Amniotic epithelial cell (primary cell): ENCODE measurements at places on chromosomes 2 and 18.

GRCh38 chr2:167756446-167756845 lies 490.9 kb downstream of the STK39 start:
- DNase-seq = peak; percentile 7

DNA sequence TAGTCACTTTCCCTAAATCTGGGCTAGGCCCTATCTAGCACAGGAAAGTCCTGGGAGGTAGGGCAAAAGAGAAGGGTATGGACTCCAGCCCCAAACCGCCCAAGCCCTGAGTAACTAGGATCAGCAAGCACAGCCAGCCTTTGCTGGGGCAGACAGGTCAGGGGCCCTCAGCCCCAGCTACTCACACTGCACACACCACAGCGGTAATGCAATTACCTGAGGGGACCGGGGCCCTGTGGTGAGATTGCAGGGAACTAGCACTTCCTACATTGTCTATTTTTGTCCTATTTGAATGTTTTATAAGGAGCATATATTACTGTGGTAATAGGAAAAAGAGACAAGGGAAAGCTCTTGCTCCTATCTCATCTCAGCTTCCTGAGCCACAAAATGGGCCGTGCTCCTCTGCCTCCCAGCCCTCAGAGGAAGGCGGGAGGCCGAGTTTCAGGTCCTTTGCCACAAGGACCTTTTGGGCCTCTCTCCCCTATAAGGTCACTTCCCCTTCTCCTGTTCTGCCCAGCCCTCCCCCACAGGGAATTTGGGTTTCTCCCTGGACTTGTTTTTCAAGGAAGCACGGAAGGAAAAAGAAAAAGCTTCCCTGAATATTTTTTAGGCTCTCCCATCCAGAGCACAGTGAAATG lies 20.5 kb downstream of the RAB11FIP5 start:
- DNase-seq = no peak

DNA sequence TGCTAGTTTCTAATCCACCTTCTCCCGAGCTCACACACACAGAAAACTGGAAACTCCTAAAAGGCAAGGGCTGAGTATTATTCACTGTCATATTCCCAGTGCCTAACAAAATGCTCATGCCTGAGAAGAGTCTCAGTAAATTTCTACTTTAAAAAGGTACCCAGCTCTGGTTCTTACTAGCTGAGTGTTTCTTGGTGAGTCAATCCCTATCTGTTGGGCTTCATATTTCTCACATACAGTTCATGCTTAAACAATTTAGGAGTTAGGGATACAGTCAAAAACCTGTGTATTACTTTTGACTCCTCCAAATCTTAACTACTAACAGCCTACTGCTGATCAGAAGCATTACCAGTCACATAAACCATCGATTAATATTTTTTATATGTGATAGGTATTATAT lies 204.9 kb downstream of the EN1 start:
- no peak for DNase-seq

DNA sequence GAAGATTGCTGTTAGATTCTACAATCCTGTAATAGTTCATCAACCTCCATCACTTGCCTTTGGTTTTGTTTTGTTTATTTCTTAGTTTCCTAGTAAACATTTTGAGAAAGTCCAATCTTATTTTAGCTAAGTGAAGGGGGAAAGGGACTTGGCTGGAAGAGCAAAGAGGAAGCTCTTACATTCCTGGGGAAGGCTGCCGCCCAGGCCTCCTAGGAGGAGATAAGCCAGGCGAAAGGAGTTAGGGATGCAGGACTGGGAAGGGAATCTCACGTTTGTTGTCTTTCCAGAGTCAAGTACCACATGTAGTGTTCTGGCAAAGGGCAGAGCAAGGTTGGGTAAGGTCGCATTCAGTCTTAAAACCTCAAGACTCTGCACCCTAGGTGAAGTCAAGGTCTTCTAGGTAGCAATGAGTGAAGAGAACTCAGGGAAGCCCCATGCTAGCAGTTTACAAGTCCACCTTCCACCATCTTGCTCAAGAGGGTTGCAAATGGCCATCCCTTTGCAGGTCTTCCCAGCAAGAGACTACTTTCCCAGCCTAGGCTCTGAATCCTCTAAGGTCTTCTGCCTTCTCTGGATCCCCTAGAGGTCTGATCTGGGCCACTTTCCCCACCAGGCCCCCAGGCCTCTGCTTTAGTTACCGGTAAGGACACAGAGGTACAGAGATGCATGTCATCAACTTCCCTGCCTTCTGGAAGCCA lies 320.7 kb downstream of the CYP26B1 start:
- DNase-seq = no peak

DNA sequence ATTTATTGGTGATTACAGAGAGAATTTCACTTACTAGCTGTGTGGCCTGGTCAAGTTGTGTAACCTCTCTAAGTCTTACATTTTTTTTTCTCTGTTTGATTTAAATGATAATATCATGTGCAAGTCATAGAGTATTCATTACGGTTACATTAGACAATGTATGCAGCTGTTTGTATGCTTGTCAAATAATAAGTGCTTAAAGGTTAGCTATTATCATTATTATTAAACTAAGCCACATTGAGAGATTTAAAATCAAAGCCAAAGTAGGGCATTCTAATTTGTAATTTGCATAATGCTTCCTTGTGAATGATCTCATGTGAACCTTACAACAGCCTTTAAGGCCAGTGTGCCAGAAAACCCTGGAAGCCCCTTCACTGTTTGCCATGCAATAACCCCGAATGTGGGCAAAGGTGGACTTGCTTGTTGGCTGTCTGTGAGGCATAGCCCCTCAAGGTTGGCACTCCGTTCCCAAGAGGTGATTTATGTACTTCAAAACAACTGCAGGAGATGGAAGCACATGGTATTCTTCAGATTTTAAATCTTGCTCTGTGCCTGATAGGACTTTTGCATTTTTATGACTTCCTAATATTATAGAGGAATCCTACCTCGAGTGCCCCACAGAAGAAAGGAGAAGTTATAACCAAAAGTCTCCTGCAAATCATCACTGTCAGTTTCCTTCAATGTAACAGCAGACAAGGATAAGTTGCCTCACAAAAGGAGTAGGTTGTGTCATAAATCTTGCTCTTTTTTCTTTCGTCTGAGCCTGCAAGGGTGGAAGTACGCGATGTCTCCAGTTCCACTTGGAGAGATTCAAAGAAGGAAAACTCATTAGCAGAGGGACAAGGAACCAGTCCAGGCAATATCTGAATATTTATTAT lies 272.0 kb downstream of the TGIF1 start:
- peak; percentile 91 for DNase-seq

- no peak for DNase-seq
Observed at GRCh38 chr2:98903767-98904485, 32.1 kb downstream of the CRACDL start.

DNA sequence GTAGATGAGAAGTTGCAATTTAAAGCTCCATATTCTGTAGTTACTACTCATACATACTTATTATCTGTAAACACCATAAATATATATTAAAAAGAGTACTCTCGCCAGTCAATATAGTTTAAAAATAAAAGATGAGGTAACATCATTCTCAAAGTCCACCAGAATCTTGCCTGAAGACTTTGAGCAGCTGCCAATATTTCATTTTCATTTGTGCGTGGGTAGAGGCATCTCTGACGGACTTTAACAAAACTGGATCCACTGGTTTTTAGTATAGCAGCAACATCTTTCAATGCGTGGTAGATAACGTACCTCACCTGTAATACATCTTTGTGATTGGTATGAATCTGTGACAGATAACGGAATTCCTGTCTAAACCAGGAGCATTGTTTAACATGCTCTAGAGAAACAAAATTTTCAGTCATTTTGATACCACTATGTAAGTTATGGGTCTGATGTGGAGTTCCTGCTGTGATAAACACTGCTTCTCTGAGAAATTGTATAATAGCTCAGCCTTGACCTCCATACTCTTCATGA lies 45.0 kb downstream of the WDR75 start:
- DNase-seq = no peak

DNA sequence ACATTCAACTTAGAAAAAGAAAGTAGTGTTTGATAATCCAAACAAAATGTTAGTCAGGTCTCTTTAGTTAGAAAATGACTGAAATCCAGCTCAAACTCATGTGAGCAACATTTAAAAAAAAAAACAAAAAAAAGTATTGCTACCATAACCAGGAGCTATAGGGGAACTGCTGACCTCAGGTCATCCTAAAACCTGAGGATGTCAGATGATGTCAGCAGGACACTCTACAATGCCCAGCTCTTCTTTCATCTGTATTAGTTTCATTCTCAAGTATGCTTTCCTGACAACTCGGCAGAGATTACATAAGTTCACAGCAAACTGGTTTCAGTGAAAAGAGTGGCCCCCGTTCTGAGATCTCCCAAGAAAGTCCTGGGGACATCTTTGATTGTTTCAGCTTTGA lies 4.2 kb upstream of the ESCO1 start:
- no peak for DNase-seq

- DNase-seq = no peak
Observed at GRCh38 chr2:197069958-197070357, 143.5 kb upstream of the PGAP1 start.

DNA sequence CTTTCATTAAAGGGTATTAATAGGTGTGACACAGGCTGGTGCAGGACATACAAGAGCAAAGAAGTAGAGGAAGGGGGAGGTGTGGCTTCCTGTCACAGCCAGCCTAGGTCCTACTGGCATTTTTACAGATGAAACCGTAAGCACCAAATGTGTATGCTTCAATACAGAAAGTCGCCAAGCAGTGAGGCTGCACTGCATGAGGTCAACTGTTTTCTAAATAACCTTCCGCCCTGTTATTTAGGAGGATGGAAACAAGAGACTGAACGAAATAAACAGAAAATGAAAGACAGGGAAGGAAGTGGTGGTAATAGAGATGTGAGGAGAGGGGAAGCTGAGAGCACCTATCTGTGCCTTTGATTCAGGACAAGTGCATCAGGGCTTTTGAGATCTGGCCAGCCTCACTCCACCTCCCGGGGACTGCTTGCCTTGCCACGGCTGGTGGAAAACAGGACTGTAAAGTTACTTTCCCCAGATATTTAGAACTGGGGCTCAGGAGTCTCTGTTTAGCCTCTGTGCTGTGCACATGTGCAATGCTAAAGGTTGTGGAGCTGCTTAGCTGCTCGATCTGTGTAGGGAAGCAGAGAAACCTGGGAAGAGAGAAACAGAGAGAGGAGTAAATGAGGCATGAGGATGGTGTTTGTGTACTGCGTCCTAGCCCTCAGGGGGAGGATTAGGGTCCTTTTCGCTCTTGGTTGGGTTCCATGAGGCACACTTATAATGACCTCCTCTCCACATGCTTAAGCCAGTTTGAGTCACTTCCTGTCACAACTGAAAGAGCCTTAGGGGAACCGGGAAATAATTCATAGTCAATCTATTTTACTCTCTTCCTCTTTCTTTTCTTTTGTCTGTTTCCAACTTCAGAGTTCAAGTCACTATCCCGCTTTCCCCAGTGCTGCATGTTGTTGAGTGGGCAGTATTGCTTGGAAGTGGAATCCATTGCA lies 62.3 kb upstream of the BOD1L2 start:
- no peak for DNase-seq

DNA sequence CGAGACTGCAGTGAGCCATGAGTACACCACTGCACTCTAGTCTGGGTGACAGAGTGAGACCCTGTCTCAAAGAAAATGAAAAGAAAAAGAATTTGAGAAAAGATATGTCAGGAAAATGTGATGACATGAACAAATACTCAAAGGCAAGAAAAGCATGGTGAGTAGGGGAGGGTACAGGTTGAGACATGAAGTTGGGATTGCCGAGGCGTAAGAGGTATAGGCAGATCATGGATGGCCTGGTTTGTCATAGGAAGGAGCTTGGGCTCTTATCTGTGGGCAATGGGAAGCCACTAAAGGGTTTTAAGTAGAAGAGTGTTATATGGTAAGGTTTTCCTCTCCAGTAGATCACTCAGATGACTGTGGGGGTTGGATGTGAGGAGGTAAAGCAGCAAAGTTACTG lies 32.3 kb downstream of the SPAST start:
- DNase-seq = no peak

DNA sequence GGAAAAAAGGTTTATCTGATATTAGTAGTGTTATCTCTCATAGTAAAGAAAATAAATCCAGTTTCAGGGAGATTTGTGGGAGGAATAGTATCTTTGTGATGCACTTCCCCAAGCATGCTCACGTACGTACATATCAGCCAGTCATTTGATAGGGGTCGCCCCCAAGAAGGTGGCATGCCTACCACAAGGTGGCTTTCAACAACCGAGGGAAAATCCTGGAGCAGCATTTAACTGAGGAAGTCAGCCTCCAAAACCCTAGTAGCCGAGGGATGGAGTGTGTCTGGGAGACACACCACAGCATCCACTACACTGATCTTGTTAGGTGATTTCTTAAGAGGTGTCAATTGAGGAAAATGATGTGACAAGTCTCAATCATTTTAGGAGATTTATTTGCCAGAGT lies 623.9 kb downstream of the NYAP2 start:
- no peak for DNase-seq

GRCh38 chr18:11976315-11977152 lies 4.8 kb upstream of the IMPA2 start:
- peak; percentile 82 for DNase-seq

GRCh38 chr18:50099725-50100407 lies 95.1 kb downstream of the MYO5B start:
- peak; percentile 2 for DNase-seq

DNA sequence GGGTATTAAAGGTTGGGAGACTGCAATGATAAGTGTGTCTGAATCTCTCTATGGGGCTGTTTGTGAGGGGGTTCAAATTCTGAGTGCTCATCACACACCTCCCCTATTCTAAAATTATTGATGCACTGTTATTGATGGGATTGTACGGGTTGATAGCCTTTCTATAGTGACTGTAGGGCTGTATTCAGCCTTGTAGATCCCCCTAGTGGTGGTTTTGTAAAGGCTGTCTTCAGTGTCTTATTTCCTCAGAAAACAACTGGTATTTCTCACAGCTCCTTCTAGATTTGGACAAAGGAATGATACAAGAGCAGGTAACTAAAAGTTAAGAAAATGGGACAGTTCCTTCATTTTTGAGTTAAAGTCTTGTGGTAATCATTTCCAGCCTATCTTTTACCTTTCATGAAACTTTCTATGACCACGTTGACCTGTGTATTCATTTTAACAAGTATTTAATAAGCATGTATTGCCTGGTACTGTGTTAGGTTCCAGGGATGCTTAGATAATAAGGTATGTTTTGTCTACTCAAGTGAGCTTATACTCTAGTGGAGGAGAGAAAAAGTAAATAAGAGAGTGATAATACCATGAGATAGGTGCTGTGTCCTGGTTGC lies 21.2 kb downstream of the SMAD4 start:
- DNase-seq = peak; percentile 52

DNA sequence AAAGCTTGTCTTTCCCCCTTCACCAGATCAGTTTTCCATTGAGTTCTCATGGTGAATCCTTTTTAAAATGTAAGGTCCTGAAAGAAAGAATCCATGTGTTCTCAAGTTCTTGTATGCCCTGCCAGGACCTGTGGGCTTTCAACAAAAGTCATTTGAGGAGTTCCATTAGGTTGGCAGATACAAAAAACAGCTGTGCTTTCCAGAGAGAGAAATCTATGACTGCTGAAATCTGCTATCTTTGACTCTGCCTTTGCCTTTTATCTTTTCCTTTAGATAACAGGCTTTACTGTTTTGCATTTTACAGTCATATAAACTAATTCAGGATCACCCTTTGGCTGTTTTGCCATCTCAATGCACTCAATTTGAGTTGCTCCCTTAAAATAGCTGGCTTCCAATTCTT lies 59.7 kb downstream of the CXCR4 start:
- DNase-seq = no peak

- no peak for DNase-seq
Observed at GRCh38 chr2:126952216-126952615, 53.5 kb downstream of the TEX51 start.
